ENCODE measurements at places on chromosomes 16 and 17.

GRCh38 chr16:12100124-12100647 lies 123.7 kb downstream of the SNX29 start:
- DNase-seq = no peak

DNA sequence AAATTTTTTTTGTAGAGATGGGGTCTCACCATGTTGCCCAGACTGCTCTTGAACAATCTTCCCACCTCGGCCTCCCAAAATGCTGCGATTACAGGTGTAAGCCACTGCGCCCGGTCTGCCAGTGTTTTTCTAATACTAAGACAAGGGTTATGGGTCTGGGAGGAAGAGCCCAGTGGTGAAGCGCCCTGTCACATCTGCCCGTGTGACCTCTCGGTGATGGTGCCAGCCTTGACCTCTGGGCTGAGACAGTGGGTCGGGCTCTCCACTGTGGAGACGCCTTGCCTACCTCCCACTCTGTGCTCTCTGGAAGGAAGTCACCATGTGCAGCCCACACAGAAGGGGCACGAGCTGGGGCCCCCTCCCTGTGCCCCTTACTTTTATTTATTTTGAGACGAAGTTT lies 5.1 kb upstream of the BAIAP2 start:
- no peak for DNase-seq

DNA sequence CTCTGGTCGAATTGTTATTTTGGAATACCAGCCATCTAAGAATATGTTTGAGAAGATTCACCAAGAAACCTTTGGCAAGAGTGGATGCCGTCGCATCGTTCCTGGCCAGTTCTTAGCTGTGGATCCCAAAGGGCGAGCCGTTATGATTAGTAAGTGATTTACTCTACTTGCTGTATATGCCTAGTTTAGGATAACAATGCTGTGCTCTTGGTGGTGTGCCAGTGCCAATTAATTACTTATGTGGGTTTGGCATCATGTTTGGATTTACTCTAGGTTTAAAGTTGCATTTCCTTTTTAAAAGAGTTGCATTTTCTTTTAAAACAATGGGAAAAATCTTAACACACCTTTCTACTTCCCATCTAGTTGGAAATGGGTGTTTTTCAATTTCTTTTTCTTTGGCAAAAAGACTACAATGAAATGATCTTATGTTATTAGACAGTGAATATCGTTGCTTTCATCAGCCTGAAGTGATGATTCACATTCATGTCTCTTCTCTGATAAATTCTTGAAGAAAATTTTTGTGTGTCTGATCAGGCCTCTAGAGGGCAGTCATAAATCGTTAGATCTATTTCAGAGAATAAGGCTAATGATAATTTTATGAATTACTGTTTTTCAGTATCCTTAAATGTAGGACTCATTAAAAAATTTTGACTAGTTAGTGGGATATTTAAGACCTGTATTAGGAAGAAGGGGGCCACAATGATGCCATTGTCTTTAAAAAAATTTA lies 5.6 kb downstream of the SF3B3 start:
- no peak for DNase-seq

- no peak for DNase-seq
Measured at GRCh38 chr17:64496348-64496785, 487 bp downstream of the POLG2 start.

DNA sequence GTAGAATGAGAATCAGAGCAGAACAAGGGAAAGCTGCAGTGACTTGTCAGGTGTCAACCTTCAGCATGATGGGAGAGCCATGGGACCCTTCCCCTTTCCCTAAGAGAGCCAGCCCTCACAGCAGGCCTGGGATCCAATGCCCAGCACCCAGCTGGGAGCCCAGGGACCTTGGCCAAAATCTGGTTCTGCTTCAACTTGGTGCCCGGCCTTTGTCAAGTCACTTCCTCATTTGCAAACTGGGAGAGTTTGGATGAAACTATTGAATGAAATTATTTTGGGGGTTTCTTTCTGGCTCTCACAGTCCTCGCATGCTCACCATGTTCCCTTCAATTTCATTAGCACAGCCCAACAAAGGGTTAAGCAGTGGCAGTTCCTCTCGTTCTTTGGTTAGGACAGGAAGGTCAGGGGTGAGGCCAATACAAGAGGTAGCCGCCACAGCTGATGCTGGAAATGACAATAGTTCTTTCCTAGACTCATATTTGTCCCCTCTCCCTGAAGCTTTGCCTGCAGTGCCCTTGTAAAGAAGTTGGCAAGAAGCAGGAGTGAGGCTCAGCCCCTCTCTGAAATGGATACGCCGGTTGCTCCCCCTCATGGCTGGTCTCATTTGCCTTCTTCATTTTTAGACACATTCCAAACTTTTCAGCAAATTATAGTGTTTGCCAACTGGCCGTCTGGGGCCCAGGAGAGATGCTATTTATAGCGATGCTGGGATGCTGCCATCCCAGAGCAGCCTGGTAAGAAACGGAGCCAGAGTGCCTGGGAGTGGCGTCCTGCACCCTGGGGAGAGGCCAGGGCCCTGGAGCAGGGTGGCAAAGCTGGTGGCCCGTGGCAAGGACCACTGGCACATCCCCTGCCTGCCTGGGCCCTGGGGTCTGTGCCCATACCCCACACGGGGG lies 34.5 kb upstream of the MEOX1 start:
- DNase-seq = no peak

DNA sequence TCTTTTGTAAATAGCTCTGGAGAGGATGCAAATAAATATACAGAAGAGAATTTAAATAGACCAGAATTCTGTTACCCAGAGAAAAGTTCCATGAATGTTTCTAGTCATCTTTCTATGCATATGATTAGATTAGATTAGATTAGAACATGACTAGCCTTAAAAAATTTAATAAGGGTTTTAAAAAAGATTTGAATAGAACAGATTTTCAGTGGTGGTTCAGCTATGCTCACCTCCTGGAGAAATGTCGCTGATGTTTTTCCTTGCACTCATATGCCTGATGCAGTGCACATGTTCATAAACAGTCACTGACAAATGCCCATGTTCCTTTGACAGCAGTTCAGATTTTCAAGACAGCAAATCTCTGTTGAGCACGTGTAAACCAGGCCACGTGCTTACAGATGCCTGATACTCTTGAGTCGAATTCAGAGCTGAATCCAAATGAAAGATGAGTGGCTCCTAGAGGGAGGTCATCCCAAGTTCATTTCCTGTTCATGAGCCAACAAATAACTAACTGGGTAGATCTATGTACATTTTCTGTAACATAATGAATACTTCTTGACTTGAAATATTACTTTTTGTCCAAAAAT lies 19.9 kb upstream of the RAB11FIP4 start:
- DNase-seq = no peak

Data from WERI-Rb-1 (cell line).